NCI-H1694 (cell line): ENCODE measurements at places on chromosomes 2 and 18.

- no peak for DNase-seq
These were observed 28.7 kb downstream of the KCNIP3 start for GRCh38 chr2:95325590-95326432.

DNA sequence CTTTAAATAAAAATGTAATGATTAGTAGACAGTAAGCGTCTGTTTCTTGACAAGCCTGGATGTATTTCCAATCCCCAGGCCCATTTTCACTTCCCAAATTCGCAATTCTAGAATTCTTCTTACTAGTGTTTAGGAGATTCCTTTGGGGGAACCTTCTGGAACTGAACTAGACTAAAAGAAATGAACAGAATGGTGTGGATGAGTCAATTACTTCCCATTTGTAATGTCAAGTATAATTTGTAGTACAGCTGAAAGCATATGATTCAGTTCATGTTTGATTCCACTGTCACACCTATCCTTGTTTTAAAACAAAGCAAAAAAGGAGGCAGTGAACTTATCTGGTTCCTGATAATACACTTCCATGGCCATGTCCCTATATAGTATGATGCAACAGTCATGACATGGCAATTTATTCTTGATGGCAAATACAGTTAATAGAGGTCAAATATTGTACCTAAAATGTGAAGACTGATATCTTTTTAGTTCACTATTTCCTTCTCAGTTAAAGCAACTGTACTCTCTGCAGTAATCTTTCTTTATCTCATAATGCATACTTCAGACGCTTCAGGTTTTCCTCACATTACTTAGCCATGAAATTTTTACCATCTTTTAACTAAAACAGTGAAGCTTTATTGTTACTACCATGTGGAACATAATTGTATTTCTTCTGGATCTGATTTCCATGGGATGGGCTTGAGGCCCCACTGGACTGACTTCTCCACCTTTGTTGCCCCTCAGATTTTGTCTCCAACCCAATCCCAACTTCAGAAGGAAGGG lies 2.0 kb downstream of the IDH1 start:
- no peak for DNase-seq

DNA sequence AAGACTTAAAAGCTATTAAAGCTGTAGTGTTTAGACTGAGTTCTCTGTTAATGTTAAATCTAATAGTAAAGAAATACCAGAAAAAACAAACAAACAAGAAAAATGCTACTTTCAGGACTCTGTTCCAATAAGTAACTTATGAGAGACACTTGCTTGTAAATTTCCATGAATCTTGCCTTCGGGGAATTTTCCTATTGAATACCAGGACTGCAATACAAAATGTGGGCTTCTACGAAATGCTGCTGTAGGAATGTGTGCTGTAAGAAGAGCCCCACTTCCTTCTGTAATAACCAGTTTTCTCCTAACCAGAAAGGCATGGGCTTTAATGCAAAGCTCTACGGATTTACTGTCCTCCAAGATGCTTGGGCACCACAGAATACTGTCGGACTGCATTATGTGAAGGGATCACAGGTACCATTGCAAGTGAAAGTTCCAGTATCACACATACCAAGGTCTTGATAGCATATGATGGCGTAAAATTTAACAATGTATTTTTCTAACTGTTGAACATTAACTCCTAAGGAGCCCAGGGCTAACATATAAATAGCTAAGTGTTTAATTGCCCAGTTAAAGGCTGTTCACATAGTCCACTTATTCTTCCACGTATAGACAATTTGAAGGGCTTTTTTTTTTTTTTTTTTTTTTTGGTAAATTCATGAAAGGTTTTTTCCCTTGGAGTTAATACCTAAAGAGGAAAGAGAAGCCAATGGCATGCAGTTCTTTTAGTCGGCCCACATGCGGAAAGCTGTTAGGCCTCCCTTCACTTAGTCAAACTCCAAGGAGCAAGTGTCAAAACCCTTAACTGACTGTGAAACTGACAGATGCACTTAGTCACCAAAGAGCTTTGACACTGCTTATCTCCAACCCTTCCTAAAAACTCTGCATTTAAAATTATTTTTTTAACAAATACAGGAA lies 564.0 kb upstream of the POU3F3 start:
- DNase-seq, result no peak

DNA sequence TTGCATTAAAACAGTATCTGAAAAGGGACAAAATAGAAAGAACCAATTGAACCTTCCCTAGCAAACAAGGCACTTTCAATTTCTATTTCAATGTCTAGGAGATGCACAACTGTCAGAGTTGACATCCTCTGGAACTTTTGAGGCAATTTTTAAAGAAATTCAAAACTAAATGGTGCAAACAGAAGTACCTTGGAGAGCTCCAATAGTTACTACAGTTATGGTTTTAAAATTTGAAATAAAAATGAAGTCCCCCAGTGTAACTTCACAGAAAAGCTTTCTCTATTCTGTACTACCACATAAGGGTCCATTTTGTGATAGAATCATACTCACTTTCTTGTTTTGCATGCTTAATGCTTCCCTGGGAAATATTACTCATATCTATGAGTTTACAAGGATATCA lies 162.1 kb downstream of the KCNH7 start:
- DNase-seq, result no peak

GRCh38 chr18:43587538-43588153 lies 310.4 kb upstream of the SYT4 start:
- DNase-seq, result peak; percentile 49

GRCh38 chr18:38900445-38900844 lies 1334.8 kb upstream of the CELF4 start:
- DNase-seq, result no peak
